ENCODE measurements at places on chromosomes 3 and 15.

DNA sequence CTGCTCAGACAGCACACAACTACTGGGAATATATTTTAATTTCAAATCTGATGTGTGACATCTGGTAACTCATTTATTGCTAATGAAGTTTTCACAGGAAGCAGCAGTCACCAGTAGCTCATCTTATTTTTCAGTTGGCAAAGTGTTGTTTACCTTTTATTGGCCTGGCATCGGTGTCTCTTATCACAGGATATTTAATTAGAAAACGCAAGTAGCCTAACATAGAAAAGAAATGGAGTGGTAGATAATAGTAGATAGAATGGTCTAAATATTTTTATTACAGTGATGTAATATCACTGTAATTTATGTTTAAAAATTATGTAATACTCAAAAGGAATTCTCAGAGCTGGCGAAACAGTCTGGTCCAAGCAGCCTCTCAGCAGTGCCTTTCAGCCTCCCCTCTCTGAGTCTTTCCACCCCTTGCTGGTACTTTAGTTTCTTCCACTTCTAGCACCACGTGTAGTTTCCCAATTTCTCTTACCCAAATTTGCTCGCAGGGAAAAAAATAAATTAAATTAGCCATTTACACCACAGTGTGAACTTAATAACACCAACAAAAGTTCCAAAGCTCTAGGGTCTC lies 31.9 kb downstream of the AGTR1 start:
- DNase-seq, result no peak

GRCh38 chr15:83698294-83698693 lies 44.4 kb downstream of the ADAMTSL3 start:
- no peak for DNase-seq

DNA sequence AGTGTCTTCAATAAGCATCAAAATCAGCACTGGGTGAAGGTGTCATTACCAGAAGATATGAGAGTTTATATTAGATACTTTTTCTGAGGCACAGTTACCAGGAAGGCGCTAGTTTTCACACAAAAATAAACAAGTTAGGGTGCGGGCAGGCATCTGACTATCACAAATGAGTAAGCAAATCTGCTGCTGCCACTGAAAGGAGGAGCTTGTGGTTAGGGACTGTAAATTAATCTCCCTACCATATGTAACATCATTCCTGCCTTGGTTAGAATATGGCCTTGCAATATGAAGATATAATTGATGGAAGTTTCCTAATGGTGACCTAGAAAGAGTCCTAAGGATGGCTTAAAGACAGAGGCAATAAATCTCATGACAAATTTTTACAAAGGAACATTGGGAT lies 19.5 kb upstream of the EID1 start:
- peak; percentile 49 for DNase-seq

- no peak for DNase-seq
These were observed 598.1 kb upstream of the GOLIM4 start for GRCh38 chr3:168693870-168694269.

- no peak for DNase-seq
These were observed 69.5 kb downstream of the KCNAB1 start for GRCh38 chr3:156189927-156190326.

GRCh38 chr3:11001020-11001657 lies 8.6 kb downstream of the SLC6A1 start:
- no peak for DNase-seq

DNA sequence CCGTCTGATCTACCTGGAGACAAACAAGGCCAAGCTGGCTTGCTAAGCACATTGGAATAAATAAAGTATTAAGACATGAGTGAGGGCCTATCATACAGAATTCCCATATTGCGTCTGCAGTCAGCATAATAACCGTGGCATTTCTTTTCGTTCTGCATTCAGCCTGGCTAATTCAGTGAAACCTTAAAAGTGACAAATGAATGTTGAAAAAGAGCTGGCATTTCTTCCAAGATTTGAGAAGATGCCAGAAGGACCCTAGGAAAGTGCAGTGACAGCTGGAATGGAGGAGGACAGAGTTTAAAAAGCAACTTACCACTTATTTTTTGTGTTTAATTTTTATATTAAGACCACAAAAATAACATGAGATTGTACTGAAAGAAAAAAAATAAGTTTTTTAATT lies 67.1 kb downstream of the SUCLG2 start:
- no peak for DNase-seq

- DNase-seq, result no peak
These were observed 69.4 kb upstream of the ALDH1A3 start for GRCh38 chr15:100810229-100810628.

GRCh38 chr3:197001106-197001971 lies 28.3 kb downstream of the MELTF start:
- no peak for DNase-seq

- DNase-seq, result no peak
These were observed 47.5 kb upstream of the TRIM42 start for GRCh38 chr3:140630366-140630765.

DNA sequence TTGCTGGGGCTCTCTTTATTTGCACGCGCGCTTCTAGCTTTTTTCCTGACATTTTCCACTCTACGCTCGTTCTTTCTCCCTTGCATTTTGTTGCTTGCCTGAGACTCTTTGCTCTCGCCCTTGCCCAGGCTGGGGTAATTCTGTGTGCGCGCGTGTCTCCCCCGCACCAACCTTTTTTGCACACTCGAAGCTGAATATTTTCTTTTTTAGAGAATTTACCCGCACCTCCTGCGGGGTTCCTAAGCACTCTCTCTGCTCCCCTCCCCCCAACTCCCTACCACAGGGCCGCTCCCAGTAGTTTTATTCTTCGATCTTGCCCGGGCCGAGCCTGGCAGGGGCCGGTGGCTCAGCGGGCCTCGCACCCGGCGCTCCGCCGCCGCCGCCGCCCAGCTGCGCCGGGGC lies 732 bp downstream of the FAM43A start:
- DNase-seq, result no peak

DNA sequence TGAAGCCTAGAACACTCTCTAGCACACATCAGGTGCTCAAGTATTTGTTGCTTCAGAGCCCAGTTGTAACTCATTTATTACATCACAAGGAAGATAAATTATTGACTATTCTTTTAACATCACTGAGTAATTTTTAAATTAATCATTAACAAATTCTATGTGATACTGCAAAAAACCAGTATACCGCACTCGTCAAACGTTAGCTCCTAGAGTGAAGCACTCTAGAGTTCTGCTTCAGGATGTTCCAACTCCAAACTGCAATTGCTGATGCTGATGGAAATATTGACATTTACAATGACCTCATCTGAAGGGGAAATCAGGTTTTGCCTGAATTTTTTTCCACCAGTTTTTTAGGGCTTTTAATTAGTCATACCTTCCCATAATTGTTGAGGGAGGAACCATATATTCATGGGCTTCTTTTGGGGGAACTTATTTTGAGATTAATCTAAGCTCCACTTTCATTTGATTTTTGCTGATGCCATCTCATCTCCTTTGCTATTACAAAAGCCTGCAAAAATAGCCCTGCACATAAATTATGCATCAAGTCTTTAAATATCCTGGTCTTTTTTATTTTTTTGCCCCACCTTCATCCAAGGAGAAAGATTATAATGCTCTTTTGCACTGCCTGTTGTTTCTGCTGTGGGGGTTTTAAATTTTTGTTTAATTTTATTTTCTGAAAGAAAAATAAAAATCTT lies 123.0 kb upstream of the STAC start:
- DNase-seq, result no peak

DNA sequence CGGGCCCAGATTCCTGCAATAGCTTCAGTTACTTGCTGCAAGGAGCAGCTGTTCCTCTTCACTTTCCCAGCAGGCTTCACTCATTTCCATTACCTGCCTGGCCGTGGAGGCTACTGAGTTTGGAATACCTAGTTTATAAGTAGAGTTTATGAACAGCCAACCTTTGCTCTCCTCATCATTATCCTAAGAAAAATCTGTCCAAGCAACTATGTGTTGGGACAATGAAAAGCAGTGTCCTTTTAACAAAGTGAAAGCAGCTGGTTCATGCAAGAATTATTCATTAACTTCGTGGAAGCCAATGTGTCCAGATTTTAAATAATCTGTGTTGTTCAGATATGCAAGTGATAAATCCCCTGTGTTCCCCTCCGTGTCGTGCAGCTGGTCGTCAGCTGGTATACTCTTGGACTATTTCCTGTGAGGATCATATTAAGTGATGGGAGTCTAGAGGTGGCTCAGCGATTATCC lies 39.3 kb upstream of the SSR3 start:
- DNase-seq, result no peak

DNA sequence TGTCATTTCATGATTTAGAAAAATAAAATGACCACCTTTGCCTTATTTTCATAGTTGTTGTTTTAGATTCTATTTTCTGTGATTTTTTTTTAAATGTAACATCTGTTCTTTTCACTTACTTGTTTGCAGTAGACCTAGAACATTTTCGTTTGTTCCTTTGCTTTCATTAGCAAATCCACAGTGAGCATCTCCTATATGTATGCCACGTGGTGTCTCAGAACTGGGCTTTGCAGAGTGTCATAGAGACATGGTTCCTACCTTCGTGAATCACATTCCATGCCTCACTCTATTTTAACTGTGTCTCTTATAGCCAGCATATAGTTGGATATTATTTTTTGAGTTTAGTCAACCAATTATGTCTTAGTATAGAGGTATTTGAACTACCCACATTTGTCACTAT lies 118.2 kb downstream of the KLF13 start:
- DNase-seq, result no peak

- DNase-seq, result no peak
These were observed 22.3 kb upstream of the BMF start for GRCh38 chr15:40130799-40131502.

DNA sequence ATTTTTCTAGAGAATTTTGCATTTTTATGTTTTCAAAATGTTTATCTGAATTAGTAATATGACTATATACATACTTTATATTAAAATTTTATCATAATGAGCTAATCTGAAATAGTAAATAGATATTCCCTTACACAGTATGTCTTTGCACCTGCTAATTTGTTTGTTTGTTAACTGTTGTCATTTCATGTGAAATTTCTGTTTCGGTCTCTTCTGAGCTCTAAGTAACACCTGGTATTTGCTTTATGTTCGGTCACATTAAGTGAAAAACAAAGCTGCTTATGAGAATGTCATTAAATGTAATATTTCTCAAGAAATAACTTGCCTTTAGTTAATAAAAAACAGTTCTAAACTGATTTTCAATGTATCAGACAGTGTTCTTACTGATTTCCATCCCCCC lies 61.1 kb downstream of the FNDC3B start:
- no peak for DNase-seq

GRCh38 chr15:63277038-63277892 lies at the start of gene APH1B:
Gene APH1B, plus strand, starts transcription at chr15:63277605. Its CDS starts 19 bp downstream, at chr15:63277624.
- DNase-seq, result peak; percentile 76

GRCh38 chr3:134464689-134465365 lies 21.0 kb downstream of the ANAPC13 start:
- DNase-seq, result no peak

- DNase-seq, result no peak
These were observed 518.4 kb downstream of the FOXP1 start for GRCh38 chr3:71064956-71065763.

DNA sequence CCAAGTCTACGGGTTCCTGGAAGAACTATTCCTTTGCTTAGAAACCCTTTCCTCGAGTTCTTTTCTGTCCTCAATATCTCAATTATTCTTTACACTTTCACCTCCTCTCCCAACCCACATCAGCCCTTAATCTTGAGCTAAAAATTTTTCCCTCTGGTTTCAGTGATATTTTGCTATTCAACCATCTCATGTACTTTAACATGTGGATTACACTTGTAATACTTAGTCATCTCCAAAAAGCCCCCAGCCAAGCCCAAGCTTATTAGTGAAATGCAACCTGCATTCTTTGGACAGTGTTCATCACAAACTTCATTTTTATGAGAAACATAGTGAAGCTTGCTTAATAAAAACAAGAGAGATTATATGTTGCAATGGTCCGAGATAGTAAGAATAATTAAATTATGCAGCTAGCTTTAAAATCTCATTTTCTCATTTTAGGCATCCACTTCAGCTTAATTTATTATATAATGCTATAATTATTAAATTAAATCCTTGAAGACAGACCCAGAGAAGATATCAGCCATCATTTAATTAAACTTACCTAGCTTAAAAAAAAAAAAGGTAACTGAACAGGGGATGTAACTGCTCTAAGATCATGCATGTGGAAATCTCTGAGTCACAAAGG lies 534.5 kb upstream of the TBL1XR1 start:
- DNase-seq, result no peak

DNA sequence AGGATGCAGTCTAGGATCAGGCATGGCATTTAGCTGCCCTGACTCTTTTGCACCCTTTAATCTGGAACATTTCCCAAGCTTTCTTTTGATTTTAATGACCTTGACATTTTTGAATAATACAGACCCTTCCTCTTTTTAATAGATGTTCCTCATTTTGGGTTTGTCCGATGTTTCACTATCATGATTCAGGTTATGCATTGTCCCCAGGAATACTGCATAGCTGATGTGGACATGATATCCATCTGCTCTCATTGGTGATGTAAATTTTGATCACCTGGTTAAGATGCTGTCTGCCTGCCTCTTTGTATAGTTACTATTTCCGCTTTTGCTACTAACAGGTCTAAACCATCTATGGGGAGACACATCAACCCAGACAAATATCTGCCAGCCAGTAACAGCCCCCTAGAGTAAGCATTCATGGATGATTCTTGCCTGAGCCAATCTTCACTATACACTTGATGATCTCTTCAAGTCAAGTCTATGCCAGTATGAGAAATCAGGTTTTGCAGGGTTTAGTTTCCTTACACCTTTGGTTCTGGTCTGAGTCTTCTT lies 50.6 kb upstream of the ULK4 start:
- no peak for DNase-seq

GRCh38 chr3:137760341-137761098 lies 3.6 kb upstream of the SOX14 start:
- no peak for DNase-seq

DNA sequence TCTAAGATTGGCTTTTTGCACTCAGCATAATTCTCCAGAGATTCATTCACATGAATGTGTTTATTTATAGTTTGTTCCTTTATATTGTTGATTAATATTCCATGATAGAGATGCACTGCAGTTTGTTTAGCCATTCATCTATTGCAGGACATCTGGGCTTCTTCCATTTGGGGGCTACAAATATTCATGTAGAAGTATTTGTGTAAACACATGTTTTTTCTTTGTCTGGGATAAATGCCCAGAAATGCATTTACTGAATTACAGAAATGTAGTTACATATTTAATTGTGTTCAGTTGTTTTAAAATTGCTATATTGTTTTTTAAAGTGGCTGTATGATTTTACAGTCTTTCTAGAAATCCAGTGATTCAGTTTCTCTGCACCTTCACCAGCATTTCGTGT lies 635.0 kb downstream of the ZIC1 start:
- no peak for DNase-seq

DNA sequence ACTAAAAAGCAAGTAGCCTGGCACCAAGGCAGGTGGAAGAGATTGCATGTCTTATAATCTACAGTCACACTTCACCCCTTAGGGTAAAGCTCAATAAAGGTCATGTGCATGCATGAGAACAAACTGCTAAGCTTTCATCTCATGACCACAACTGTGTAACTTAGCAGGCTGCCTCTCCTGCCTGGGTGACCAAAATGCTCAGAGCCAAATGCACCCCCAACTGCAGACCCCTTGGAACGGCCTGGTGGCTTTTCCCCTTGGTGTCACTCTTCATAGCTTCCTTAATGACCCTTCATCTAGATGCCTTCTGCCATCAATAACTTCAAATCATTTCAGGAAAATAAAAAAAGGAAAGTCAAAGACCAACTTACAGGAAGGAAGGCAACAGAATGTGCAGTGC lies 88.1 kb downstream of the ADAMTS17 start:
- DNase-seq, result no peak

GRCh38 chr3:37053337-37053736 lies 60.0 kb downstream of the MLH1 start:
- DNase-seq, result no peak

All from activated CD4-positive, alpha-beta T cell treated with anti-CD3 and anti-CD28 coated beads, Interleukin-2, Interleukin-4, amounts not matched to agents 100 ng/mL and 50 ng/mL, durations not matched to agents 16 hours and 8 hours (primary cell).